Vagina (tissue), 2 donors: ENCODE measurements at places on chromosomes 5 and 9.

- no peak for DNase-seq
Measured at GRCh38 chr9:133148199-133149129, 15.2 kb downstream of the GBGT1 start.

DNA sequence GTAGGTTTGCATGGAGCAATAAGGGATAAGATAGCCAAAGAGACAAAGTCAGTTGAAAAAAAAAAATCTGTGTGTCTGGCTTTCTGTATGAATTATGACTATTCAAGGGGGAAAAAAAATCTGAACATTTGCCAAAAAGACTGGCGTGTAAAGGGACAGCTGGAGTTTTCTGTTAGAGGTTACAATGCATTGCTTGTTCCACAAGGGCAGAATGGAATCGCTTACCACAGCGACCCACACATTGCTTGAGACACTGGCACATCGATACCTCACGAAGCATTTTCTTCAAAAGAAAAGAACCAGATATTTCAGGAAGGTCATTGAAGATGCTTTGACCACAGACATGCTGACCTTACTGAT, 327.8 kb downstream of the TMEM167A start:
- DNase-seq = no peak

DNA sequence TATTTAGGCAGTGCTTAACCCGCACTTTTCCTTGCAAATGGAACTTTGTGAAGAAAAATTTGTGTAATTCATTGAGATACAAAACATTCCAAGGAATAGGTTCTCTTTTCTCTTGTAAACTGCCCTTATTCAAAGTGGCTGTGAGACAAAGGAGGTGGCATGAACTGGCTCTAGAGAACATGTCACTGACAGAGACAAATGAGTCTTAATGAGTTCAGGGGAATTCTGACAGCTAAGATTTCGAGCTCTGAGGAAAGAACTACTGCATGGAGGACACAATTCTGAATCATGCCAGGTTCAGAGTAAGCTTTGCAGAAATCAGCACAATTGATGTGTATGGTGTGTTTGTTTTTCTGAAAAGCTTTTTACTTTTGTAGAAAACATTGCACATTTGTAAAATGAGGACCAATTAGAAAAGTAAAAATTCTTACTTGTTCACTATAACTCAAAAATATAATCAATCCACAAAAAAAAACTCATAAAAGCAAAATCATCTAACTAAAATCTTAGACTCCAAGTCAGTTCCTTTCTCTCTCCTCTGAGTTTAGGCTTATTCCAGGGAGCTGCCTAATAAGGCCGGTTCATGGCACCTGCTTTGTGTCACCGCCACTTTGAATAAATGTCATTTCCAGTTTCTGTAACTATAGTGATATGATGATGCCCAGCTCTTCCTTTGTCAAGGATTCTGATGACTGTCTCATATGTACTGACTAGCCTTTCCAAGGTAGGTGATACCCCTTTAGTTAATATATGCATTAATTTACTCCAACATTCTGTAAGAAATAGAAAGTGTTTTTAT, 163.2 kb downstream of the HCN1 start:
- no peak for DNase-seq

GRCh38 chr9:75299324-75299723, 211.0 kb downstream of the OSTF1 start:
- DNase-seq = no peak

DNA sequence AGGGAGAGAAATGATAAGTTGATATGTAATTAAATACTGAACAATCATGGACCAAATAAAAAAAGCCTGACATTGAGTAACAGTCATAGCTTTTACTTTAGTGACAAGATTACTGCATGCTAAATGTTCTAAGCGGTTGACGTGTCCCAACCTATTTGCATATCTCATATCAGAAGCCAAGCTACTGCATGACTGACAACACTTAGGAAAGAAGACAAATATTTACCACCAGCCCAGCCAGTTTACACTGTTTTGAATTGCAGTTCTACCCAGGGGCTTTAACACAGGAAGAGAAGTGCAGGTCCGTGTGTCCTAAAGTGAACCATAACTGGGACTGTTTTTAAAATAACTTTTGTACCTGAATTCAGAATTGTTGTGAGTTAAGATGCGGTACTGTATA, 219.9 kb downstream of the PRDM9 start:
- no peak for DNase-seq

DNA sequence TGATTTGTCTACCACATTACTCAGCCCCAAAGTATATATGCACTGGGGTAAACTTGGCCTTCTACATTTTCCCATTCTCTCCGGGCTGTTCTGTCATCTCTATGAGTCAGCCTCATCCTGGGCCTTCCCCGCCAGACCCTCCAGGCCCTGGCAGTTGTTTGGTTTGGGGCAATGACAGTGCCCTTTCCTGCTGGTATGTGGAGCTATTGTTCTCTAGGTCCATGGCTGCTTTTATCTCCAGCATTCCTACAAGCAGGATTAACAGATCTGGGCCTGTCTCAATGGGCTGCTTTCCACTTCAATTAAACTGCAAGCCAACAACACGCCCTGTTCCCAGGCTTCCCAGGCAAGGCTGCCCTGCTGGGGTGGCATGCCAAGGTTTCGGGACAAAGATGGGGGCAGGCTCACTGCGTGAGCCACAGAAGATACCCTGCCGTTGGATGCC, 136.4 kb downstream of the SLIT3 start:
- DNase-seq = no peak

GRCh38 chr9:103169798-103170197, 174.7 kb downstream of the CYLC2 start:
- DNase-seq = no peak

DNA sequence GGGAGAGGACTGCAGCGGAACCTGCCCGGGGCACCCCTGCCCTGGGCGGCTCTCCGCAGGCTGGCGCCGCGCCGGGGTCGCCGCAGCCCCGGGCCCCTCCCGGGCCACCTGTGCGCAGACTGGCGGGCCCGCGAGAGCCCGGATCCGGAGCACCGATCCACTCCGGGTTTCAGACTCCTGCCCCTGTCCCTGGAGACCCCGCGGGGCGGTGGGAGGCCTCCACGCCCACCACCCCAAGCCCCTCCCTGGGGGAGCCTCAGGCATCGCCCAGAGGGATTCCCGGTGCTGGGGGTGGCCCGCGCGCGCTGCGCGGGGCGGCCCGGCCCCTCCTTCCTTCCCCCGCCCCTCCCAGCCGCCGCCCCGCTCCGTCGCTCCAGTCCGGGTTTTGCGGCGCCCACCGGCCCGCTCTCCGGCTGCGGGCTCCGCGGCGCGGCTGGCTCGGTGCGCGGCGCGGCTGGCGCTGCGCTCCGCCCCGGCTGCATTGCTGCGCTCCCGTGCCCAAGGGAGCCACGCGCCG, at the start of gene UNC5A:
UNC5A (plus strand) TSS at position 479 of the 517 bp plus-strand sequence. CDS start 192 bp downstream, outside the sequence.
- DNase-seq = no peak

DNA sequence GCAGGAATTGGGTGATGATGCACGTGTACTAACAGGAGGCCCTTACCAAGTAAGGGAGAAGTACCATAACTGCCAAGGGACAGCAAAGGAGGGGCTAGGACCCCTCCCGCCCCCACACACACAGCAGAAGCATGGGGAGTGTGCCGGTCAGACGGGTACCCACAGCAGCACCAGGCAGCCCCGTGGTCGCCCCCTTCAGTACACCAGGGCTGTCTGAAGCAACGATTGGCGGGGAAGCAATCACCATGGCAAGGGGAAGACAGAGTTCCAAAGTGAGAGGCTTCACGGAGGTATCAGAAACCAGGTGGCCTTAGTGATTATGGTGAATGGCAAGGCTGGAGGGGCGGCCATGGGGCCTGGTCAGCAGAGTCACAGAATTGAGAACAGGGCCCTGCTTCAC, 72.2 kb downstream of the CAMSAP1 start:
- DNase-seq = no peak

DNA sequence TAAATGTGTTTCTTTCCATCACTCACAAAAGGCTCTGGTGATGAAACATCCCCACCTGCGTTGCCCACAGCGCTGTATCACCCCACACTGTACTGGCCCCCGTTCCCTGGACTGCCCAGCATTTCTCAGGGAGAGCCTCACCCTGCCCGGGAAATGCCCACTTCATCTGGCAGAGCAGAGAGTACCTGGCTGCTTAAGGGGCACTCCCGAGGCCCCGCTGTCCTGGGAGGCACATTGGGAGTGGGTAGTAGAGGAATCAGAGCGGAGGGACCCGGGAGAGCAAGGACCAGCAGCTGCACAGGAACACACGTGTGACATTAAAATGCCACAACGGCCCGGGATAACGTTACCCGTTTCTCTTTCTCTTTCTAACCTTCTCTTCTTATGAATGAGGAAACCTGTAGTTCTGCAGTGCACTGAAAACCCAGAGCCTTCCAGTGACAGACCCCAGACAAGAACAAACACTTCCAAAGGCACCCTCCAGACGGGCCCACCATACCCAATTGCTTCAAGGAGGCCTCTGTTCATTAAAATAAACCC, 110.0 kb downstream of the ROR2 start:
- DNase-seq = peak; percentile 77

GRCh38 chr5:643811-644271, 31.7 kb downstream of the CEP72 start:
- DNase-seq = no peak

DNA sequence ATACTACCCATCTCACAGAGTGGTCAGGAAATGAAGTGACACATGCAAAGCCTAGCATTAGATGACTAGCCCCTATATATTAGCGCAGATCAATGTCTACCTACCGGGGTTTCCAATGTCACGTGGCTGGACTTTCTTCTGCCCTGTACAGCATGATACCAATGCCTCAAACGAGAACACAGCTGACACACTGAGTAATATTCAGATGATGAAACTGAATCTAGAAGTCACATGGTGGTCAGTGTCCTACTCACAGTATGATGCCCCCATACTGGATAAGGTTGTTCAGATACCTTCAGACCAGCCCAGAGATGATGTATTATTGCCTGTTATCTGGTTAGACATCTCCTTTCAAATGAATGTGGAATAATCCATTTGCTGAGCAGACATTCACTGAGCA, 71.1 kb upstream of the FRRS1L start:
- DNase-seq = no peak

DNA sequence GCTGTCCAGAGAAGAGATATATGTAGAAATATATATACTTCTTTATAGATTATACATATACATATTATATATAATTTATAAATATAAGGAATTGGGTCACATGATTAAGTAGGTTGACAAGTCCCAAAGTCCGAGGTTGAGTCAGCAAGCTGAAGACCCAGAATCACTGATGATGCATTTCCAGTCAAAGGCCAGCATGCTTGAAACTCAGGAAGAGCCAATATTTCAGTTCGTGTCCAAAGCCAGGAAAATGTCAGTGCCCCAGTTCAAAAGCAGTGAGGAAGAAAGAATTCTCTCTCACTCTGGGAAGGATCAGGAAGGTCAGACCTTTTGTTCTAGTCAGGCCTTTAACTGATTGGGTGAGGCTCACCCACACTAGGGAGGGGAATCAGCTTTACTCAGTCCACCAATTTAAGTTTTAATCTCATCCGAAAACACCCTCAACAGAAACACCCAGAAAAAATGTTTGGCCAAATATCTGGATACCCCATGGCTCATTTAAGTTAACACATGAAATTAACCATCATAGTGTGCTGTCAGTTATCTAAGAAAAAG, 42.0 kb upstream of the LVRN start:
- DNase-seq = no peak

DNA sequence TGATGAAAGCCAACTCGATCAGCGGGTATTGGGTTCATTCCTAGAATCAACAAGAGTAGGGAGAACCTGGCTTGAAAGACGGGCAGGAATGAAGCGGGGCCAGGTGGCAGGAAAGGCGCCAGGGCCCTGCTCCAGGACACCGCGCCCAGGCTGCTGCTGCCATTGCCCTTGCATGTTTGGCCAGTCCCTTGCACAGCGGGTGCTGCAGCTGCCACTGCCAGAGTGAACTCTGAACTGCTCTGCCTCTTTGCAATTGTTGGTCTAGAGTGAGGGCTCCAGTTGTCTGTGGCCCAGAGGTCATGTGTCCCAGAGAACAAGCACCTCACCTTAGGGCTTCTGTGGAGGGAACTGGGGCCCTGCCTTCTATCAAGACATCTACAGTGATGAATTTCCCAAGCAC, 24.0 kb upstream of the CARTPT start:
- DNase-seq = no peak

DNA sequence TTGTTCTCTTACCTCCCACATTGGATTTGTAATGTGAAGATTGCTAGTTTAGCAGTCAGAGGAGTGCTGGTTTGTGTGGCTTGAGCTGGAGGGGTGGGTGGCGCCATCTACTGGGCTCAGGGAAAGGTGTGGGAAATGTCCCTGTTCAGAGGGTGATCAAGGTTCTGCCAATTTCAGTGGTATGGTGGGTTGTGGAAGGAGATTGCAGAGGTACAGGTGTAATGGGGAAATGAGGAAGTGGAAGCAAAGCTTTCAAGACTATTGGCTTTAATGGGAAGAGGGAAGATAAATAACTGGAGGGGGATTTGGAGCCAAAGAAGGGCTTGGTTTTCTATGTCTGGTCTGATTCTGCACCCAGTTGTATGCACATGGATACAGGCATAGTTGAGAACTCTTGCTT, 76.4 kb downstream of the OSMR start:
- no peak for DNase-seq

DNA sequence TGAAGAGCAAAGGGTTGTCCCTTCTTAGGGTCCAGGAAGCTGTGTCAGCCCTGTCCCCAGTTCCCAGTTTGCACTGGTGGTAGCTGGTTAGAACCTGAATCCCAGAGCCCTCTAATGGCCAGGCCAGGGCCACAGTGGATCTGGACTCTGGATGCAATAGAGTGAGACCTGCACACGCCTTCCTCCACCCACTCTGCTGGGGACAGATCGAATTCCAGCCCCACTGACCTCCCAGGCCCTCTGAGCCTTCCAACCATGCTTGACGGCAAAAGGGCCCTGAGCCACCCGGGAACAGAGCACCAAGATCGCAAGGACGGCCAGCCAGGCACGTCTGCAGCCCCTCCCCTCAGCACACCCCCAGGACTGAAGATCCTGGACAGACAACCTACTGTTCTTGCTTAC, 23.7 kb downstream of the NAIF1 start:
- DNase-seq = no peak

GRCh38 chr9:73531658-73532057, 380.0 kb downstream of the ANXA1 start:
- no peak for DNase-seq

DNA sequence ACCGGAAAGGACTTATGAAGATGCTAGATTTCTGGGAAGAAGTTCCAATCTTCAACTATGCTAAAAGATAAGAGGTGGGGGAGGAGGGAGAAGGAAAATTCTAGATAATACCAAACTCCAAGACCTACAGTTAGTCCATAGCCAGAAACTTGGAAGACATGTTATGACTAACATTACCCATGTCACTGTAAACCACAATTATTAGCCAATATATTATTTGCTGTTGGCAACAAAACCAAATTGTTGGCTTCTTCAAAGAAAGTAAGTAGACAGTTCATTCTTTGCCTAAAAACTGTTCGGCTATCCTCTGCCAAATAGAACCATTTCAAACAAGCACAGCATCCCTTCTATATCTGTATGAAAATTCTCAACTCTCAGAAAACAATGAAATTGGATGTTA, 25.1 kb downstream of the PRLR start:
- no peak for DNase-seq
